T-helper 9 cell (primary cell): ENCODE measurements at places on chromosomes 1 and 21.

DNA sequence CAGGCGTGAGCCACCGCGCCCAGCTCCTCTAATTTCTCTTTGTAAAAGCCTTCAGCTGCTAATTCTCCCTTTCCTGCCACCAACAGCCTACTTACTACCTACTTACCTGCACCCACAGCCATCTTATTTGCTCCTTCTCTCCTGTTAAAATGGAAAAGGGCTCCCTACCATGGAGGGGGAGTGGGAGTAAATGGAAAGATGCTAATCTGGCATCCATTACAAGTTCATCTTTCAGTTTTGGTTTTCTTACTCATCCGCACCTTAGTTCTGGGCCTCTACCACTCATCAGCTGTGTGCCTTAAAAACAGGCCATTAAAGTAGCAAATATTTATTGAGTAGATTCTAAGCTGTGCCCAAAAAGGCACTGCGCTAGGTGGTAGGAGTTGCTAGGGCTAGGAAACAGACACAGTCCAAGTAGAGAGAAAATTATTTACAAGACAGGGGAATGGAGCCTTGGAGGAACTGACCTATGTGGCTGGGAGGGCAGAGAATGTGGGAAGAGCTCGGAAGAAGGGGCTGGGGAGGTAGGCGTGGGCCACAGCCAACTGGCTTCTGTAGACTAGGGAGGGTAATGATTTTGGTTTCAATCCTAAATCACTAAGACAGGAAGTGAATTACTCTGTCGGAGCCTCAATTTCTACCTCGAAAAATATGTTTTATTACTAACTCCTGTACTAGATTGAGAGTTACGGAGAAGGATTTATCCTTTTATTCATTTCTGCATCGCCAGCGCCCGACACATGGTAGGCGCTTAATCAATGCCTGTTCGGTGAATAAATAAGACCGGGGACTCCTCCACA is 685 bp upstream of the DDI2 start:
- no peak for DNase-seq

GRCh38 chr1:231699784-231700183 is 73.2 kb downstream of the DISC1 start:
- DNase-seq, result no peak

GRCh38 chr1:236176337-236177336 is 34.3 kb downstream of the GPR137B start:
- DNase-seq, result no peak

DNA sequence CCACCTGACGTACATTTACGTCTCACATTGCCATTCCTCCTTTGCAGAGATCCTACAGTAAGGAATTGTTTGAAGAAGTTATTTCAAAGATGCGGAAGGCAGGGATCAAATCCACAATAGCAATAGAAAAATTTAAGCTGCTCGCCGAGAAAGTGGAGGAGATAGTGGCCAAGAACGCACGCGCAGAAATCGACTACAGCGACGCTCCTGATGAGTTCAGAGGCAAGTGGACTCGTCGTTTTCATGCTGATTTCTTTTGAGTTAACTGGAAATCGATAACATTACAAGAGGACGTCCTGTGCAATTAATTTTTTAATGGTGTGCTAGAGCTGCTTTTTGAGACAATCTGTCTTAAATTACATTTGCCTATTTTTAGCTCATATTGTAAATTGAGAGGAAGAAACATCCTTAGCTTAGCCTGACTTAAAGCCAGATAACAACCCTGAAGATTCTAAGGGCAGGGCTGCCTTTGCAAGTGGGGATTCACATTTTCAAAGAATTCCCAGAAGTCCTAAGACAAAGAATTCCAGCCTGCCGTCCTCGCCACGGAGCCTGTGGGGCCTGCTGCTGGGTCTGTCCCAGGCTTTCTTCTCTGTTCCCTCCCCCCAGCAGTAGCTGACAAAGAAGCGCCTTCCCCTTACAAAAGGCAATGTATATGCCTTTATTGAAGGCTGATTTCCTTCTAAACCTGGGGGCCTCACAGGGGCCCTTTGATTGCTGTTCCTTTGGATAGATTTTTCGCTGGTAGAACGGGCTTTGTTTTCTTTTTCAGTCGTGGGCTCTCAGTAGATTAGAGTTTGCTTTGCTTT is 31.6 kb upstream of the KIF1B start:
- no peak for DNase-seq

- peak; percentile 70 for DNase-seq
Measured at GRCh38 chr1:30756545-30757351, 826 bp downstream of the LAPTM5 start.

DNA sequence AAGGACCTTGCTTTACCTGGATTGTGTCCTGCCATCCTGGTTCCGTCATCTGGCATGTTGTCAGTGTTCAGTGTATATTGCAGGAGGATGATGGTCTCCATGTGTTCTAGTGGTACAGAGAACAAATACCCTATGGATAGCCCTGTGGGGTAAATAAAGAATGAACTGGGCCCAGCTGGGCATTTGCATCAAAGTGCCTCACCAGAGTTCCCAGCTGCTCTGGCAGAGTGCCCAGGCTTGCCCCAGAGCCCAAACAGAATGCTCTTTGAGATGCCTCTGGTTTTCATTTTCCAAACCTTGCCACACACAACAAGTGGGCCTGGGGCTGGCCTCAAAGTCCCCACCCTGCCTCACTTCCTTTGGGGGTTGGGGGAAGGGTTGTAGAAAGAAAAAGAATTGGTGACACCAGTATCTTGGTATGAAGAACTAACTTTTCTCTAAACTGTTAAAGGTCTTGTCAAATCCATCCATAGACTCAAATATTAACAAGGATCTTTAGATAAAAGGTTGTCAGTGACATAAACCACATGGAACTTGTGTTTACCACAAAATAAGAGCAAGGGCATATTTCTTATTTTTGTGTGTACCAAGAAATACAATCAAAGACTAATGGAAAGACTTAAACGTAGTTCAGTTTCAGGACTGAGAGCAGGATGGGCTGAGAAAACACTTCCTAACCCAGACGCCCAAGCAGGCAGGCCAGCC is 82.2 kb downstream of the LMO4 start:
- DNase-seq, result no peak

DNA sequence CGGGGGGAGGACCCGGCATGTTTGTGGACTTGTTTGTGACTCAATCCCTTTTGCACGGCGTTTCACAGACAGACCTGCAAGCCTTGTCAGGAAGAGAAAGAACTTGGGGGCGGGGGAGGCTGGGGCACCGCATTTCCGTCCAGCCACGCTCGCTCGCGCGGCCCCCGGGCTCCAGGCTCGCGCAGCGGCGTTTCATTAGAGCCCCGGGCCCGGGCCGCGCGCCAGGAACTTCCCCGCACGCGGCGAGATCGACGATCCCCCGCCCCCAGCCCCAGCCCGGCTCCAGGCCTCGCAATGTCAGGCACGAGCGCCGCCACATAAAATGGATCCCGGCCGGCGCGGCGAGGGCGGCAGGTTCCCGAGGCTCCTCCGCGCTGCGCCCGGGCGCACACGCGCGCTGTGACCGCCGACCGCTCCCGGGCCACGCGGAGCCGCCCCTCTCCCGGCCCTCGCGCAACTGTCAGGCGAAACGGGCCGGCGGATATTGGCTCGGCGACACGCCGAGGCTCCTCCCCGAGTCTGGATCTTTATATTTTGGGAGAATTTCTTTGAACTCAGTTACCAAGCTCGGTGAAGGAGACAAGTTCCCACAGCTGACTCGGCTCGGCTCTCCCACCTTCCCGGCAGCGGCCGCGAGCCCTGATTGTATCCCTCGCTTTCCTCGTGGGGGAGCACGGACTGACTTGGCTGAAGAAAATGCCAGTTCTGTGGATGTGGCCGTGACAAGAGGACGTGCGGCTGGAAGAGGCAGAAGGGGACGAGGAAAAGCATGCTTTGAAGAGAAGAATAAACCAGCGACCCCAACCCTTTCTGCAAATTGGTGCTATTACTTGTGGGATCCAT is at the start of gene KIF26B:
Gene KIF26B (plus strand): TSS at position 557 of the 843 bp plus-strand sequence. CDS start 440 bp downstream, outside the sequence.
- no peak for DNase-seq

- no peak for DNase-seq
Measured at GRCh38 chr1:218272366-218272765, 12.7 kb upstream of the RRP15 start.

GRCh38 chr1:32894019-32894600 is 7.1 kb downstream of the TMEM54 start:
- no peak for DNase-seq

GRCh38 chr1:68570871-68571270 is 74.0 kb upstream of the DEPDC1 start:
- no peak for DNase-seq

DNA sequence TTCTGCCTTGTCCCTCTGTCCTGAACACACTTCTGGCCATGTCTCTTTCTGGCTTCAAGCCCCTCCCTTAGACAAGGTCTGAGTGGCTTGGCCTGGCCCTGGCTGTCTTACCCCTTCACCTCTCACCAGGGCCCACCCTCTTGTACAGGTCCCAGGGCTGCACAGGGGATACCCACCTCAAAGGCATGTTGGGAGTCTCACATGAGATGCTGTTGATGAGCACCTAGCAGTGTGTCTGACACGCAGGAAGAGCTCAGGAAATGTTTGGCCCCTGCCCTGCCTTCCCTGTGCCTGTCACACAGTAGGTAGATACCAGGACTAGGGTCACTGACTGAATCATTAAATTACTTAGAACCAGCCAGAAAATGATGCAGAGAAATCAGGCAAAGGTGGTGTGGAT is 16.6 kb downstream of the ZNF362 start:
- no peak for DNase-seq

DNA sequence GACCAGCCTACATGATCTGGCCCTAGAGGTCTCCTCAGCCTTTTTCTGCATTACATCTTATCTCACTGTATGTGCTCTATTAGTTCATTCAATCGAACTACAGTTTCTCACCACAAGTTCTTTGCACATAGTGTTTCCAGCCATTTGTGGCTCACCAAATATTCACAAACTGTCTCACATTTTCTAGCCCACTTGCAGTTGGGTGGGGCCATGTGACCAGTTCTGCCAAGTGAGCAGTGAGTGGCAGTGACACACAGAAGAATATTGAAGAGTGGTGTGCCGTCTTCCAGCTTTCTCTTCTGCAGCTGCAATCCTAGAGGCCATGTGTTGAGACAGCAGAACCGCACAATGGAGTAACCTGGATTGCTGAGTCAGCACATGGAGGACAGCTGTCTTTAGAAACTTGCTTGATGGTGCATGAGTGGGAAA is 103.2 kb upstream of the ZNF644 start:
- DNase-seq, result no peak

DNA sequence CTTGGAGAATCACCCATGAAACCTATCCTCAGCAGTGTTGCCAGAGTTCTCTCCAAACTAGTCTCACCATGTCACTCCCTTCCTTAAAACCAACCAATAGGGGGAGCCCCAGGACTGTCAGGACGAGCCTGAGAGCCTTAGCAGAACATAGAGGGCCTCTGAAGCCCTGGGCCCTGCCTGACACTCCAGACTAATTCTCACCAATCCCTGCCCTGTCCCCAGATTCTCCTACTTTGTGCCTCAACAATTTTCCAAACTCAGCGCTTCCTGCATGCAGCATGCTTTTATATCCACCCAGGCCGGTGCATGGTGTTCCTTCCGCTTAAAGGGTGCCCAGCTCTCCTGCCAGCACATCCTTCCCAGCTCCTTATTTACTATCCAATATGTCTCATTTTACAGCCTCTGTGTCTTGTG is 42.7 kb downstream of the HSD3B1 start:
- DNase-seq, result no peak

- no peak for DNase-seq
Measured at GRCh38 chr1:84271441-84272151, 29.9 kb upstream of the SAMD13 start.

DNA sequence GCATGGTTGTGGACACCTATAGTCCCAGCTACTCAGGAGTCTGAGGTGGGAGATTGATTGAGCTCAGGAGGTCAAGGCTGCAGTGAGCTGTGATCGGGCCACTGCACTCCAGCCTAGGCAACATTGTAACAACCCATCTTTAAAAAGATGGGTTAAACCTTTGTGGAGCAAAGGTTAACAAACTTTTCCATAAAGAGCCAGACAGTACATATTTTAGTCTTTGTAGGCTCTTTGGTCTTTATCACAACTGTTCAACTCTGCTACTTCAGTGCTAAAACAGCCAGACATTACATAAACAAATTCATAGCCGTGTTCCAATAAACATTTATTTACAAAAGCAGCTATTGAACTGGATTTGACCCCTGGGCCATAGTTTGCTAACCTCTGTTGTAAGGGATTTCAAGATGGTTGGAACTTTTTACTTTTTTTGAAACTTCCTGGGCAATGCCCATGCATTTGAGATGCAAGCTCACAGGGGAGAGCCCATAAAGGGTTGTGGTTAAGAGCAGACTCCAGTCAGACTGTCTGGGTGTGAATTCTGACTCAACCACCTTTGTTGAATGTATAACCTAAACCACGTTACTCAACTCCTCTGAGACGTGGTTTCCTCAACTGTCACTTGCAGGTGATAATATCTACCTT is 10.8 kb downstream of the INAVA start:
- DNase-seq, result peak; percentile 22

- no peak for DNase-seq
Measured at GRCh38 chr1:113042285-113043143, 30.5 kb upstream of the LRIG2 start.

- no peak for DNase-seq
Measured at GRCh38 chr1:97636941-97637340, 283.9 kb downstream of the DPYD start.

GRCh38 chr1:160859166-160859565 is 3.5 kb downstream of the CD244 start:
- DNase-seq, result no peak

- no peak for DNase-seq
Measured at GRCh38 chr1:17246971-17247370, 1.9 kb upstream of the PADI3 start.

DNA sequence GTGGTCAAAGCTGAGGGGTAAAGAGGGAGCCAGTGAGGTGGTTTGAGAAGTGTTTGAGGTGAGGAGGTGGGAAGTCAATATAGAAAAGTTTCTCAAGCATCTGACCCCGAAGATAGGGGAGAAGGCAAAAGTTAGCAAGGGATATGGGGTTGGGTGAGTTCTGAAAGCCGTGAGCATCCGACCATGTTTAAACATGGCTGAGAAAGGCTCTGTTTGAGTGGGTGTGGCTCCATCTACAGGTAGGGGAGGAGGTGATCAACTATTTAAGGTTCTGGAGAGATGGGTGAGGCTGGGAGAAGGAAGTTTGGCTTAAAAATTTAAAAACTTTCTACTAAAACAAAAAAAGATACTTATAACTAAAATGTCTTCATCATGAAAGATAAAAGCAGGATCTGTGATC is 273.8 kb downstream of the KCNJ6 start:
- DNase-seq, result peak; percentile 6

- DNase-seq, result no peak
Measured at GRCh38 chr1:164803366-164803765, 244.4 kb downstream of the PBX1 start.

GRCh38 chr1:7159116-7159781 is 374.0 kb downstream of the CAMTA1 start:
- no peak for DNase-seq

DNA sequence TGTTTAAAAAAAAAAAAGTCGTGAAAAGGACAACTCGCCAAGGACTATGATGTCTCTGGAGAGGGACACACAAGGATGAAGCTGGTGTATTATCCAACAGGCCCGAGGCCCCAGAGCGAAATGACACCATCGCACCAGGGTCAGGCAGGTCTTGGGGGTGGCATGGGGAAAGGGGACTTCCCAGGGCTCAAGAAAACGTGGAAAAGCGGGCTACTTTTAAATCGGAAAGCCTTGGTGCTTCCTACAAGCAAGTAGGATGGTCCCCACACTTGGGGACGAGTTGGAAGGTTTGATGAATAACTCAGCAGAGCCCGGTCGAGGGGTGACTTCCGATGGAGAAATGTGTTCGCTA is 505 bp upstream of the GNPAT start:
- DNase-seq, result no peak

- DNase-seq, result no peak
Measured at GRCh38 chr1:34113362-34113761, 51.7 kb downstream of the CSMD2 start.

GRCh38 chr1:115196296-115196695 is 107.0 kb upstream of the TSPAN2 start:
- DNase-seq, result no peak

- DNase-seq, result no peak
Measured at GRCh38 chr1:65026235-65026634, 59.9 kb upstream of the JAK1 start.
